Kasumi-1 (cell line): ENCODE measurements at places on chromosomes 2 and 18.

GRCh38 chr18:47422524-47422923 lies 171.1 kb upstream of the SKOR2 start:
- DNase-seq: no peak

DNA sequence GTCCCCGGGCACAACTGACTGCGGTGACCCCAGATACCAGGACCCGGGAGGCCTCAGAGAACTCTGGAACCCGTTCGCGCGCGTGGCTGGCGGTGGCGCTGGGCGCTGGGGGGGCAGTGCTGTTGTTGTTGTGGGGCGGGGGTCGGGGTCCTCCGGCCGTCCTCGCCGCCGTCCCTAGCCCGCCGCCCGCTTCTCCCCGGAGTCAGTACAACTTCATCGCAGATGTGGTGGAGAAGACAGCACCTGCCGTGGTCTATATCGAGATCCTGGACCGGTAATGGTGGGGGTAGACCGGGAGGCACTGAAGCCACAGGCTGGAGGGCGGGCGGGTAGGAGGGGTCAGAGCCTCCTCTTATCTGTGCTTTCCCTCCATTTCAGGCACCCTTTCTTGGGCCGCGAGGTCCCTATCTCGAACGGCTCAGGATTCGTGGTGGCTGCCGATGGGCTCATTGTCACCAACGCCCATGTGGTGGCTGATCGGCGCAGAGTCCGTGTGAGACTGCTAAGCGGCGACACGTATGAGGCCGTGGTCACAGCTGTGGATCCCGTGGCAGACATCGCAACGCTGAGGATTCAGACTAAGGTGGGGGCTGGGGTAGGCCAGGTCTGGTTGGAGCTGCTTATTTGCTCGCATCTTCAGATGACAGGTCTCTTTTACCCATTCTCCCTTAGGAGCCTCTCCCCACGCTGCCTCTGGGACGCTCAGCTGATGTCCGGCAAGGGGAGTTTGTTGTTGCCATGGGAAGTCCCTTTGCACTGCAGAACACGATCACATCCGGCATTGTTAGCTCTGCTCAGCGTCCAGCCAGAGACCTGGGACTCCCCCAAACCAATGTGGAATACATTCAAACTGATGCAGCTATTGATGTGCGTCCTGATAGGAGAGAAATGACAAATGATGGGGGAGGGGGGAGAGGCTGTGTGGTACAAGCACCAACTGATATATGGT lies 780 bp downstream of the HTRA2 start:
- DNase-seq: peak; percentile 51

DNA sequence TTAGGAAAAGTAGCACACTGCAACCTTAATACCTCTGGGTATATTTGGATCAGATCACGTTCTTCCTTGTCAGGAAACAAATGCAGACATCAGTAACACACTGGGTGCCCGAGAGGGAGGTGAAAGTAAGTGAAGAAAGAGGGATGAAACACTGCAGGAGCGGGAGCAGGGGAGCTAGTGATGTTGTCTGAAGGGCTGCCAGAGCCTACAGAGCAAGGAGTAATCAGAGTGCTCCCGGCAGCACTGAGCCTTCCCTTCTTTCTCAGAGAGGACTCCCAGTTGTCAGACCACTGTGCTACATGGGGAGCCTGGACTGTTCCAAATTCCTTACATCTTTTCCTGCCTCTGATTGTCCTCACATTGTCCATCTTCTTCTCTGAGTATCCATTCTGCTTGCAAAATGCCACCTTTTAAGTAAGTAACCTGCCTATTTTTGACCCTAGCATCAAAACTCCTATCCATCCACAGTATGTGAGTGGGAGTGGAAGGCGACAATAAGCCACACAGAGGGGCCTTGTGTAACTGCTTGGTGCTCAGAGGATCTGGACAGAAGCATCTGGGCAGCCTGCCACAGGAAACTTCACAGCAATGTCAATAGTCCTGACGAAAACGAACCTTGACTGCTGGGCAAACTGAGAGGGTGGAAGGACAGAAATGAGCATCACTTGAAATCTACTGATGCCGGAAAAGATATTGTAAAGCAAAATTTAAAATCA lies 10.8 kb upstream of the NAB1 start:
- DNase-seq: no peak

DNA sequence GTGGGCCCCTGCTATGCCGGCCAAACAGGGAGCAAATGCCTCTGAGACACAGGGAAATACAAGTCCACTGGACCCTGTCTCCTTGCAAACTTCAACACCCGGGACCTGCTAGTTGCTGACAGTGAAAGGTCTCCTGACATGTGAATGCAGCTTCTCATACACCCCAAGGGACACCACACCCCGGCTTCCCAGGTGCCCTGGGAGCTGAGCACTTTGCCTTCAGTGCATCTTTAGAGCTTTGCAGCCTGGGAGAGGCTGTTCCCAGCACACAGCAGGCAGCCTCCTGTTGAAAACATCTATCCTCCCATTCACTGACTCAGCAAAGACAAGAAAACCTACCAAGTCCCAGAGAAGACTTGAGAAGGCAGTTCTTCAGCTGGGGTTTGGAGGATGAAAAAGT lies 143.4 kb downstream of the COL6A3 start:
- no peak for DNase-seq

DNA sequence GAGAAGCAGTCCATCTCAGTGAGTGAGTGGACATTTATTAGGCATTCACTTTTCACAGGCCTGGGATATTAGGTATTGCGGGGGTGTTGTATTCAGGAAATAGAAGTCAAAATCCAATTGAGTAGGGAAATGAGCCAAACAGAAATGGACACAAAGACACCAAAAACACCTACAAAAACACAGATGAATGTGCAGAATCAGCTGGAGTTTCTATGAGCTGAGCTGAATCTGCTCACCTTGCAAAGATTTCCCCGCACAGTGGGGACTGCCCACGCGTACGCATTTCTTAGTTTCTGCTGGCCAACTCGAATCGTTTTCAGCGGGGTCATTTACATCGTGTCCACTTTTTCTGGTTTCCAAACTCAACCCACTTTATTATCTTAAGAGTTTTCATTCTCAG lies 160.0 kb downstream of the BCL2 start:
- no peak for DNase-seq

DNA sequence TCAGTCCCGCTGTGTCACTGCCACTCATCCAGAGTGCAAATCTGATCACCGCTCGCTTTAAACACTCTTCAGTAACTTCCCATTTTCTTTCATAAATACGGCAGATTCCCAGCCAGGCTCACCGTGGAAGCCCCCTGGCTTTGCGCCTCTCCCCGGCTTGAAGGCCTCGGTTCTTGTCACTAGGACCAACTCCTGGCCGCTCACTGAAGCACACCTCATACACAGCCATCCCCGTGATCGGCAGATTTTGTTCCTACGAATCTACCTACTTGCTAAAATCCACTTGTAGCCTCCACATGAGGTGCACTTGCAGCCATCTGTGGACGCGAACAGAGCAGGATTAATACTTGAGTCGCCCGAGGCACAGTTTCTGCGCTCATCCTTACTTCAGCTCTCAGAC lies 462.4 kb upstream of the MYT1L start:
- DNase-seq: no peak

DNA sequence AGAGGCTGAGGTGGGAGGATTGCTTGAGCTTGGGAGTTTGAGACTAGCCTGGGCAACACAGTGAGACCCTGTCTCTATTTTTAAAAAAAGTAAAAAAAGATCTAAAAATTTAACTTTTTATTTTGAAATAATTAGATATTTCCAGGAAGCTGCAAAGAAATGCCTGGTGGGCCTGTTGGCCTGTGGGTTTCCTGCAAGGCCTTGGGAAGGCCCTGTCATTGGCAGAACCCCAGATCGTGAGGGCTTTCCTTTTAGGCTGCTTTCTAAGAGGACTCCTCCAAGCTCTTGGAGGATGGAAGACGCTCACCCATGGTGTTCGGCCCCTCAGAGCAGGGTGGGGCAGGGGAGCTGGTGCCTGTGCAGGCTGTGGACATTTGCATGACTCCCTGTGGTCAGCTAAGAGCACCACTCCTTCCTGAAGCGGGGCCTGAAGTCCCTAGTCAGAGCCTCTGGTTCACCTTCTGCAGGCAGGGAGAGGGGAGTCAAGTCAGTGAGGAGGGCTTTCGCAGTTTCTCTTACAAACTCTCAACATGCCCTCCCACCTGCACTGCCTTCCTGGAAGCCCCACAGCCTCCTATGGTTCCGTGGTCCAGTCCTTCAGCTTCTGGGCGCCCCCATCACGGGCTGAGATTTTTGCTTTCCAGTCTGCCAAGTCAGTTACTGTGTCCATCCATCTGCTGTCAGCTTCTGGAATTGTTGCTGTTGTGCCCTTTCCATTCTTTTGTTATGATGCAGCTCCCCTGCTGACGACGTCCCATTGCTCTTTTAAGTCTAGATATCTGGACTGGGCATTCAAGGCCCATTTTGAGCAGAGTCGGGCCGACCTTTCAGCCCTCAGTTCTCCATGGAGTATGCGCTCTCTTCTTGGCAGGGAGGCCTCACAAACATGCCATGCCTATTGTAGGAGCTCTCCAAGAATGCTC lies 6.6 kb downstream of the PROC start:
- DNase-seq: no peak
